ENCODE measurements at places on chromosomes 13 and 19.

GRCh38 chr13:31067416-31068118, 94.1 kb downstream of the HSPH1 start:
- DNase-seq, result no peak

GRCh38 chr19:33293255-33294057, 8.9 kb downstream of the CEBPA start:
- DNase-seq, result peak; percentile 79

- DNase-seq, result peak; percentile 29
These were observed 323.1 kb downstream of the ZNF536 start for GRCh38 chr19:30695171-30695875.

GRCh38 chr13:45073809-45074208, 46.5 kb upstream of the GTF2F2 start:
- DNase-seq, result no peak

GRCh38 chr13:72462166-72462565, 265.3 kb downstream of the MZT1 start:
- DNase-seq, result no peak

GRCh38 chr13:75724752-75725517, 88.8 kb downstream of the LMO7 start:
- DNase-seq, result no peak

DNA sequence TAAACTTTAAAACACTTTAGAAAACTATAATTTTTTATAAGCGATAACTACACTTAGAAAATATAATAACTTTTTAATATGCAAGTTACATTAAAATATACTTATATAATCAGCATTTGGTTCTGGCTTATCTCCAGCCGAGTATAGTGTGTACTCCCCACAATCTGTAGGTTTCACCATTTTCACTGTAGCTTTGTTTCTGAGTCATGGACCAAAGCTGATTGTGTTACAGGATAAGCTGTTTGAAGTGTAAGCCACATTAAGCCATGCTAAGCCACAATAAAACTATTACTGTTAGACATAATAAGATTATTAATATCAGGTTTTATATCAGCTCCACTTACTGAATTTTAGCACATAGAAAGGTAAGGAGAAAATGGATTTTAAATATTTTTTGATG, 43.8 kb downstream of the CCDC122 start:
- no peak for DNase-seq
